ENCODE measurements at places on chromosomes 5 and 9.

- DNase-seq: no peak
Measured at GRCh38 chr5:170297589-170298462, at the start of gene LCP2. Gene LCP2 (minus strand): TSS chr5:170297777. CDS start chr5:170297611, 166 bp downstream.

DNA sequence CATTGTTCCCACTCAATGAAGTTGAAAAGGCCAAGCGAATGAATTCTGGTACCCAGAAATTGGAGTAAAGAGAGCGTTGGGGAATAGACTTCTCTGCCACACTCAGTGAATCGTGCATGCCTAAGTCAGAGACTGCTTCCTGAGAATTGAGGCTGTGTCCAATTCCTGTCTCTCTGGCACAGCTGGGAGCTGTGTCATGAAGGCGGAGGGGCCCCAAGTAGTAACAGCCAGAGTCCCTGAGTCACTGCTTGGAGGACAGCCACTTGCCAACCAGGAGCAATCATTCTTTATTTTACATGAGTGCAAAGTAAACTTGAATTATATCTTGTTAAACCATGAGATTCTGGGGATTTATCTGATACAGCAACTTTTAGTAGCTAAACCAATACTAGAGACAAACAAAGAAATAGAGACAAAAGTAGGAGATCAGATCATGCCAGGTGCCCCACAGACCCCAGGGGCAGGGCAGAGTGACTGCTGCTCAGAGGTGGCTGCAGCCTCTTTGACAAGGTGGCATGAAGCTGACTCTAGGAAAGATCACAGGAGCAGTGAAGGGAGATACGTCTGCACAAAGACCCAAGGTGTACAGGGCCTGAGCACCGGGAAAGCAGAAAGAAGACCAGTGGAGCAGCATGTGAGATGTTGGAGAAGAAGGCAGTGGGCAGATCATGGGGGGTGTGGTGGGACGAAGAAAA is 246.0 kb downstream of the GADD45G start:
- DNase-seq: no peak

GRCh38 chr9:122084026-122084675 is 9.0 kb downstream of the TTLL11 start:
- no peak for DNase-seq

GRCh38 chr5:173895401-173896165 is 7.4 kb downstream of the CPEB4 start:
- no peak for DNase-seq

DNA sequence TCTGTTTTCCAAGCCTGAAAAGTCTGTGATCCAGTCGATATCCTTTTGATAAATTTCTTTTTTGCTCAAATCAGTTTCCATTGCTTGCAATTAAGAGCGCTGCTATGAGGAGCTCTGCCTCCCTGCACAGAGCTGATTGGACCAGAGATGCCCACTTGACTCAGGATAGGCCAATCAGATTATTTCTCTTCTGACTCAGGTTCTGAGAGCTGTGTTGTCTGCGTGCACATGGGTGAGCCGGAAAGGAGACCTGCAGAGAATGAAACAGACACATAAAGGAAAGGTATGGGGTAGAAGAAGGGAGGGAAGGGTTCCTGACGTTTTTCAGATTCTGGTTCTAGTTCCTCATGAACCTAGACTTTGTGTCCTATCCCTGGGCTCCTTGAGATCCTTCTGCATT is 15.8 kb upstream of the FABP6 start:
- no peak for DNase-seq

GRCh38 chr9:137626464-137626863 is 7.7 kb downstream of the EHMT1 start:
- DNase-seq: no peak

- no peak for DNase-seq
Measured at GRCh38 chr5:71895546-71895945, 176.5 kb downstream of the CARTPT start.

DNA sequence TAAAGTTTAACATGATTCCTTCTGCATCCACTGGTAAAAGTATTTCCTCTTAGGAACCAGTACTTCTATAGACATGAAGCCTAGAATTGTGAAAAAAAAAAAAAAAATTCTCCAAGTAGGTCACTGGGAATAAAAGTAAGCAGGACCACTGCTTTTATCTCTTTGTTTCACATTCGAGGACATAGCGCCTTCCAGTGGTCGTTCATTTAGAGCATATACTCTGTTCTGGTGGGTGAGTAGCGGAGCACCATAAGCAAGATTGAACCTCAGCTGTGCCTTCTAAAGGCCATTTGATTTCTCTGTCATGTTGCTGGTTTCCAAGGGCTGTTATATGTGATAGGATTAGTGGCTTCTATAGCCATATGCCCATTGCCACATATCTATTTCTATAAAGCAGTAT is 393.1 kb downstream of the TMEM232 start:
- peak; percentile 72 for DNase-seq

DNA sequence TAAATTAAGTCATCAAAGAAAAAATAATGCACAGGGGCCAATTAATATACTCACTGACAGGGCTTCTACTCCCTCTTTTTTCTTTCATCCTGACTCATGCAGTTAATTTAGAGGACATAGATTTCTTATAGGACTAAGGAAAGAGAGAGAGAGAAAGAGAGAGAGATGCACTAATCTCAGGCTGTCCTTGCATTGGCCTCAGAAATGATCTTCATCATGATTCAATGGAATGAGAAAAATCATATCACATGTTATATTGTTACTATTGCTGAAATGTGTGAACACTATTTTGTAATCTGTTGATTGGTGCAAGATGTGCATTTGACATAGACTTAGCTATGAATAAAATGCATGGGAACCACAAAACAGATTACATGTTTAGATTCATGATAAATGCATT is 608.3 kb upstream of the NUDT12 start:
- DNase-seq: peak; percentile 82

DNA sequence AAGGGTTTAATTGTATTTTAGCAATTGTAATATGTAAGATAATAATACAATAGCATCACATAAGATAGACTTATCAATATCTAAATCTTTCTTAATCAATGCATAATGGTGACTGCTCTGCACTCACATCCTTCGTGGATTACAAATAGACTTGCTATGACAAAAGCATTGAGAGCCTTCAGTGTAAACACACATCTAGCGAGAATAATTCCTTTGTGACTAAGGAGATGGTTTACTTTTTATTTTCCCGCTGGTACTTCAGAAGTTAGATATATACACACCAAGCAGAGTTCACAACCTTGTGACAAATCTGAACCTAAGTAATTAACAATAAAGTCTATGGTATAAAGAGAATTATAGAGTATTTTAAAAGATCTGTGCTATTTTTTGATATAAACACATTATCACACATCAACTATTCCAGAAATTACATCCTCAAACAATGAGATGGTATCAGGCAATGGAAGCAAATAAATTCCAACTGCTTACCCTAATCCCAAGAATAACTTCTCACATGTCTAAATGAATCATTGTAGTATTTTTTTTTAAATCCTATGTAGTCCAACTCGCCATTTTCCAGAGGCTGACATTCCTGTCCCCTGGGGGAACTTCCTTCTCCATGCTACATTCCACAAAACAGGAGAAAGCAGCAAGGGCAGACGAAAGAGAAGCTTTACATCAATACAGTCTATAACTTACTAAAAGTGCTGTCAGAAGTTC is 51.2 kb downstream of the MAPKAP1 start:
- no peak for DNase-seq

All from amniotic epithelial cell (primary cell).